ENCODE measurements at places on chromosomes 3 and 15.

DNA sequence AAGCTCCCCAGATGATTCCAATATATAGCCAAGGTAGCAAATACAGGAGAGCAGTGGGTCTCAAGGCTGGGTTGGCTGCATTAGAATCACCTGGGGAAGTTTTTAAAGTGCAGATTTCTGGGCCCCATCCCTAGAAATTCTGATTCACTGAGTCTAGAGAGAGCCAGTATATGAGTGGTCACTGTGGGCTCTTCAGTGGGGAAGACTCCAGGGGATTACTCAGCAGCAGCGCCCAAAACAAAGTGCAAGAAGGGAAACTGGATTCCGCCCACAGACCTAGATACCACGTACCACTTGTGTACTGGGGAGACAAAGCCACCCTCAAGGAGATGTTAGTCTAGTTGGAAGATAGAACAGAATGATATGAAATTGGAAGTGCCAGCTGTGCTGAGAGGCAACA, 40.0 kb downstream of the NME9 start:
- DNase-seq: no peak

GRCh38 chr3:194029846-194030245, 106.1 kb upstream of the HES1 start:
- DNase-seq: no peak

DNA sequence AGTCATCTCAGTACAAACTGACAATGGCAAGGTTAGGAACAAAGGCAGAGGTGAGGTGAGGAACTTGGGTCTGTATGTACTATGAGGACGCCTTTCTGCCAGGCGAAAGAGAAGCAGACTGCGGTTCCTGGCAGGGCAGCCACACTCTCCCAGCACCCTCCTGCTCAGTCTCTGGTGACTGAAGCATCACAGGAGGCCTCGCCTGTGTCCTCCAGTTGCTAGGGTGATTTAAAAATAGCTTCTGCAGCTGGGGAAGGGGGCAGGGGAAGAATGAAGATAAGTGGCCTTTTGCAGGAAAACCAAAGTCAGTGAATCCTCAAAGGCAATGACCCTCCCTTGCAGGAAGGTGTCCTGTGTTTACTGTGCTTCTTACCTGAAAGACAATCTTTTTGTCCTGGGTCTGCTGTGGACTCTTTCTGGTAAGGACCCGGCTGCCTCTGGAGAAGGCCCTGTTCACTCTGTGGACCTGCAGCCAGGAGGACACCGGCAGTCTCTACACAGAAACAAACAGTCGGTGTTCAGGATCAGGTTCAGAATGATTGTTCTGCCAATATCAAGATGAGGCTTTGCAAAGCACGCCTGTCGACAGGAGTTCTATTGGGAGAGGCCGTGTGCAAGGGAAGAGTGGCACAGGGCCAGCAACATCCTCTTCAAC, 65.7 kb upstream of the DGKG start:
- no peak for DNase-seq

DNA sequence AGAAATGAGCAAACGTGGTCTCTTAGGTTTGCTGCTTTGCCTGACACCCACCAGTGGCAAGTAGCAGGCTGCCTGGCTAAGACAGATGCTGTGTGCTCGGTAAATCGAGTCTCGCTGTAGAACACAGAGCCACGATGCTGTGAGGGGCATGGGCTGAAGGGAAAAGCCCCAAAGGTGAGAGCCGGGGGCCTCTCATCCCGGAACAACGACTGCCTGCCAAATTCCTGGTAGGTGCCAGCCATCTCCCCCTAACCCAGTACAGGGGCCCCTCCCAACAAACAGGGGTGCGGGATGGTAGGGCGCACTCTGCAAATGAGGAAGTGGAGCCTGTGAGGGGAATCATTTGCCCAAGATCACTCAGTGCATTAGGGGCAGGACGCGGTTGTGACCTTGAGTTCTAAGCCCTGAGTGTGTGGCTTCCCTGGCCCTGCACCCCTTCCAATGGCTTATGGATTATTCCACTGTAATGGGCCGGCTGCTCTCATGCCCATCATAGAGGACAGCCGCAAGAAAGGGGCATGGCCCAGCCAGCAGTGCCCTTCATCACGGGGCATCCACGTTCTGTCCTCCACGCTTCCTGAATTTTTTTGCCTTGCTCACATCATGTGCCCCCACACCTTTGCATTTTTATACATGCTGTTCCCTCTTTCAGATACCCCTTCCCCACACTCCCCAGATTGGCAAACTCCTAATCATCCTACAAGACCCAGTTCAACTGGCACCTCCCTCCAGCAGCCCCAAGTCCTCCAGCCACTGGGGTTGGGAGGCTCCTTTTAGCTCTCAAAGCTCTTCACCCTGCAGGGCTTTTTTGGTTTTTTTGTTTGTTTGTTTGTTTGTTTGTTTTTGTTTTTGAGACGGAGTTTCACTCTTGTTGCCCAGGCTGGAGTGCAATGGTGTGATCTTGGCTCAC, 125.4 kb downstream of the NUP210 start:
- no peak for DNase-seq

- DNase-seq: no peak
Measured at GRCh38 chr15:32014953-32015352, 15.4 kb upstream of the CHRNA7 start.

DNA sequence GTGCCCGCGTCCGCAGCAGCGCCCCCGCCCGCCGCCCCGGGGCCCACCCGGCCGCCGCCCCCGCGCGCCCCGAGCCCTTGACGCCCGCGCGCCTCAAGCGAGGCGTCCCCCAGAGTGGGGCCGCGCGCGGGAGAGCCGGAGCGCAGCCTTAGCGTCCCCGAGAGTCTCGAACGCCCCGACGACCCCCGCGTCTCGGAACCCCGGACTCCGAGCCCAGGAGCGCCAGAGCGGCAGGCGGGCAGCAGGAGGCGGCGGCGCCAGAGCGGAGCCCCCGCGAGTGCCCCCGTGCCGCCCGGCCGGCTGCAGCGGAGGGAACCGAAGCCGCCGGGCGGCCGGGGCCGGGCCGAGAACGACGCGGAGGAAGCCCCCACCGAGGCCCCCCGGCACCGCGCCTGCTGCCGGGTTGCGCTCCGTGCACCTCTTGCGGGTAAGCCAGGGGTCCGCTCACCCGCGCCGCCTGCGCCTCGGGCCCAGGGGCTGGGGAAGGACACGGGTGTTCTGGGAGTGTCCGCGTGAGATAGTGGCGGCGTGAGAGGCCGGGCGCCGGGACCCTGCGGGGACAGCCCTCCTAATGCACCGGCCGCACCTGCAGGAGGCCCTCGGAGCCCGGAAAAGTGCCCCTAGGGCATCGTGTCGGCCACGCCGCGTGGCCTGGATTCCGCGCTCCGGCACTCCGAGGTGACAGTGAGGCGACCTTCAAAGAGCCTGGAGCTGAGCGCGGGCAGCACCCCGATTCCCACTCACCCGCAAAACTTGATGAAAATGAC, 52.0 kb upstream of the ULK4 start:
- DNase-seq: peak; percentile 23

DNA sequence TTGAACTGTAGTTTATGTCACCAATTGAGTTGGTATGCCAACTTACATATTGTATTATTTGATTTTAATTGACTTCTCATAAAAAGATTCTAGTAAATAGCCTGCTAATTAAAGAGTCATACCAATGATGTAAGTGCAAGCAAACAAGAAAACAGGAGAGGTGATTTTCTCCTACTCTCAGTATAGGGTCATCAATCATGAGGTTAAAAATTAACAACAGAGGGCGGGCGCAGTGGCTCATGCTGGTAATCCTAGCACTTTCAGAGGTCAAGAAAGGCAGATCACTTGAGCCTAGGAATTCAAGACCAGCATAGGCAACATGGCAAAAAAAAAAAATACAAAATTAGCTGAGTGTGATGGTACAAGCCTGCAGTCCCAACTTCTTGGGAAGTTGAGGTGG, 108.7 kb downstream of the MYO9A start:
- DNase-seq: peak; percentile 33
